Right lung (tissue), 10 donors: ENCODE measurements at places on chromosomes 6 and 20. TPM values are rescaled to one million over a fixed set of nuclear protein-coding genes. Genes with fewer than 3 reads are reported as not detected.

- no peak for DNase-seq
Observed at GRCh38 chr6:148457137-148457842, 114.7 kb downstream of the SASH1 start.

GRCh38 chr6:136989571-136990241, 55.1 kb downstream of the IL20RA start:
- peak; percentile 52 for DNase-seq

Gene MCHR2
- polyA plus RNA-seq: not detected

GRCh38 chr20:46261456-46262253, 46.6 kb downstream of the CDH22 start:
- no peak for DNase-seq

GRCh38 chr20:45969712-45970634, 2.0 kb downstream of the ZNF335 start:
- DNase-seq: no peak

DNA sequence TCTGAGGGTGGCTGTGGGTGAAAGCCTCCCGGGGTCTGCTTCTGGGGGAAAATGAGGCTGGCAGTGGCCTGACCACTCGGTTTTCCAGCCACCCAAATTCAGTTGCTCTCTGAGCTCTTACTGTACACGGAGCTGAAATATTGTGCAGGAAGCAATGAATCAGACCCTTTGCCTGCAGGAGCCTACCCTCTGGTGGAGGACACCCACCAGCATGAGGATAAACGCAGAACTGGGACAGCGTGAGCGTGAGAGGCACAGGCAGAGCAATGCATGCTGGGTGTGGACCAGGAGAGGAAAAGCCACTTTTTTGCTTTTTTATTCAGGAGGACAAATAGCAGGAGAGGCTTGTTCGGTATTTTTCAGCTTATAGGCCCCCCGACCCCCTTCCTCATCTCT, 298.0 kb downstream of the QKI start:
- DNase-seq: no peak

DNA sequence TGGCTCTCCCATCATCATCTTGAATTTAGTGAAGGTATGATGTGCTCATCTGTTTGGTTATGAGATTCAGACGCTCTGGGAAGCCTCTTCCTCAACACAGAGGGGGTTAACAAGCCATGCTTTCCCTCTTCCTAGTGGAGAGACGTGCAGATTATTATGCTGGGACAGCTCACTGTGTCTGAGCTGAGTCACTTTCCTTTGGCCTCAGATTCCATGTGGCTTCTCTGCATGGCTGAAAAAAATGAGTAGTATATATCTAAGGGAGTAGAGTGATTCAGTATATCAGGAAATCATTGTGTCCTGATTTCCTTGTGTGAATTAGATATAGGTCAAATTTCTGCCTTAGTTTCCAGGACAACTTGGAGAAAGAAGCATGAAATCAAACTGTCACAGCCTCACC, 52.6 kb downstream of the FIG4 start:
- DNase-seq: no peak

Gene TAF8
- 26.7 TPM for polyA plus RNA-seq

Gene TRIM40
- polyA plus RNA-seq: 0.12 TPM

DNA sequence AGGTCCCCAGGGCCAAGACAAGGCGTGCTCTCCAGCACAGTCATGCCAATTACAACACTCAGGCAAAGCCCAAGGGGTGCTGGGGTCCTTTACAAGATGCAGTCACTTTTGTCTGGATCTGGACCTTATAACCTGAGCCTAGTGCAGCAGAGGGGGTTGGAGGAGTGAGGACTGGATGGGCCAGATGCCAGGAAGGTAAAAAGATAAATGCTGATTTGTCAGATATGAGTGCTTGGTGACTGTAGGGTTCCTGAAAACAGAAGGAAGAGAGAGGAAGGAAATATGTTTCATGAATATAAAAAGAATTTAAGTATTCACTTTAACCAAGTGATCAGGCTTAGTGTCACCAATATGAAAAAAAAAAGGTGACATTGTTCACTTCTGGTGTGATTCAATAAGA, 43.4 kb upstream of the TFAP2A start:
- no peak for DNase-seq

- no peak for DNase-seq
Observed at GRCh38 chr20:44861531-44862006, 23.9 kb upstream of the YWHAB start.

Gene SAMD5
- 28.6 TPM for polyA plus RNA-seq

Gene SPTLC3
- 12.5 TPM for polyA plus RNA-seq

Gene CCM2L
- polyA plus RNA-seq: 12.6 TPM

GRCh38 chr6:14644381-14644780, 526.8 kb downstream of the CD83 start:
- no peak for DNase-seq

- no peak for DNase-seq
Observed at GRCh38 chr6:159053781-159054398, 9.1 kb upstream of the TAGAP start.

Gene WFDC5
- not detected for polyA plus RNA-seq

DNA sequence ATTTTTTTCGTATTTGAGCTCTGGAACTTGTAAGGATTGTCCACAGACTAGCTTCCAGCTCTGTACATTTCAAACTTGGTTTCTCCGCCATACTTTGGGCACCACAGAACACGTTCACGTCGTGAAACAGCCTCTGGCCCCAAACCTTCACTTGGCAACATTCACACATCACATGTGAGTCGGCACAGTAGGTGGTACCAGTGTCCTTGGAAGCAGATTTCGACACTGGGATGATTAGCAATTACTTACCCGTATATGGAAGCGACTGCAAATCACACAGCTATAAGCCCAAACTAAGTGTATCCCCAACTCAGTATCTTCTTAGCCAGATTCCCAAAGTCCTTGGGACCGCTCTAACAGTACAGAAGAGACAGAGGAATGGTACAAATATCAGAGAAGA, 60.2 kb downstream of the MAFB start:
- no peak for DNase-seq

DNA sequence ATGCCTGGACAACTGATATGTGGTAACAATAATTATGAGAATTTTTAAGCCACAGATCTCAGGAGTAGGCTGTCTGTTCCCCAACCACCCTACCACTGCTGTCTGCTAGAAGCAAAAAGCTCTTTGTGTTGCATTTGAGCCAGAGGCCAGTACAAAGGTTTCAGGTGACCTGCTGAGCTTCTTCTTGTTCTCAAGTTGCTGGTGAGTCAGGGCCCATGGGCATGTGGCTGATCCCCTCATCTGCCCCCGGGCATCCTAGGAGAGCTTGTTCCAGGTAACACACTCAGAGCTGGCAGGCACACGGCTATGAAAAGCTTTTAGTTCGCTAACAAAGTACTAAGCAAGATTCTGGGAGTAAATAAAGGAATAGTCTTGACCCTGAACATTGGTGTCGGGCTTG, 285.3 kb downstream of the CDC5L start:
- DNase-seq: no peak

DNA sequence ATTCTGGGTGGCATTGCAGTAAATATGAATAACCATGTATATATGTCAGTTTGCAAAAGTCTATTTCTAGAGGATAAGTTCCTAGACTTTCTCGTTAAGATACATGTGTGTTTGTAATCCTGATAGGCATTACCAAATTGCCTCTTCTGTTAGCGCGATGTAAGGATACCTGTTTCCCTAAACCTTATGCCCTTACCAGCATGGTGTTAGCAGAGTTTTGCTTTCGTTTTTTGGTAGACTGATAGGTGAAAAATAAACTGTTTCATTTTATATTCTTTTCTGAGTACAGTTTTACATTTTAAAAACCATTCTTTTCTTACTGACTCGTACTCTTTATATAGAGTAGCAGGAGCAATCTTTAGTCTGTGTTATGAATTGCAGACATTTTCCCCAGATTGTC, 32.3 kb downstream of the SNX9 start:
- DNase-seq: no peak

DNA sequence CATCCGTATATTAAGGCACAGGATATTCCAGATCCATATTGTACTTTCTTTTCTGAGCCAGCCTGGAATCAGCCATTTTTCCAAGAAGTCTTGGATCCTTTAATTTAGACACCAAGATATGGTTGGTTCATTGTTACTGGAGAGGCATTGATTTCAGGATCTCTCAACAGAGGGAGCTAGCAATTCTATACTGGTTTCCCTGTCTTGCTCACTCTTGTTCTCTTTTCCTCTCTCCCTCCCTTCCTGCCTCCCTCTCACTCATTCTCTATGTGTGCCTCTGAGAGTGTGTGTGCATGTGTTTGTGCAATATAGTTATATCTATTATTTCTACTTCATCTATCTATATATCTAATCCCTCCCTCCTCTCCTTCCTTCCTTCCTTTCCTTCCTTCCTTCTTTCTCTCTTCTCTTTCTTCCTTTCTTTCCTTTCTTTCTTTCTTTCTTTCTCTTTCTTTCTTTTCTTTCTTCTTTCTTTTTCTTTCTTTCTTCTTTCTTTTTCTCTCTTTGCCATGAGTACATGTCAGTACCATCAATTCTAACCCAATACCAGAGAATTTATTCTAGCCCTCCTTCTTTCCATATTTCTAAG, 299.1 kb downstream of the EPHA7 start:
- no peak for DNase-seq

DNA sequence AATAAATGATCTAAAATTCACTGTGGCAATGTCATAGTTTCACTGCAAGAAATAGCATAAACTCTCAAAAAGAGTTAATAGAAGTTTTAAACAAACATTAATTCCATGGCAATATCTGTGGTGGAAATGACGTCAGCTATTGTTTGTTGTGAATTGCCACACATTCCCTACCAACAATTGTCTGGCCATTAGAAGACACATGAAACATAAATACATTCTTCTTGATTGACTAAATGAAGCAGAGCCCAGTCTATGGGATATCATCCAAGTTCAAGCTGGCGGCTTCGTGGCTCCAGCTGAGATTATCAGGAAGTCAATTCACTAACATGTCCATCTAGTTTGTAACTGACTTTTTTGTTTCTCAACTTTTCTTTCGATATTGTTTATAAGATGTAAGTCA, 369.0 kb downstream of the ARHGAP18 start:
- no peak for DNase-seq

- no peak for DNase-seq
Observed at GRCh38 chr6:35128496-35128895, 12.6 kb downstream of the TCP11 start.

- no peak for DNase-seq
Observed at GRCh38 chr6:65450451-65450850, 256.6 kb downstream of the EYS start.

GRCh38 chr6:135853986-135854385, 2.5 kb downstream of the PDE7B start:
- DNase-seq: no peak

Gene RREB1
- 22.1 TPM for polyA plus RNA-seq

Gene OPRL1
- 2.4 TPM for polyA plus RNA-seq

DNA sequence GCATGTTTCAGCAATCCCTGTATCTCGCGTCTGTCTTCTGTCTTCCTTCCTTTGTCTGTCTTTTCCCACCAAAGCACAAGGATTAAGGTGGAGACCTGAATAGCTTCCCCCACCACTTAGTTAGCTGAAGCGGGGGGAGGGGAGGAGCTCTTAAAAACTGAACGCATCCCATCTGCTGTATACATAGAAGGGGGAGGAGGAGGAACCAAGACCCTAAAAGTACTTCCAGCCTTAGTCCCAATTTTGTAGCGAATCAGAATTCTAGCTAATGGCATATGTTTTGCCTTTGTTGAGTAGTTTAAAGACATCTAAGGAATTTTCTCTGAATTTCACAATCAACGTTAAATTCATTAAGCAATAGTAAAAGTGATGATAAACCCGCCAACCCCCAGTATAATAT, 47.9 kb downstream of the GNAS start:
- DNase-seq: no peak

GRCh38 chr20:37358366-37359150, 12.6 kb downstream of the SRC start:
- DNase-seq: no peak

DNA sequence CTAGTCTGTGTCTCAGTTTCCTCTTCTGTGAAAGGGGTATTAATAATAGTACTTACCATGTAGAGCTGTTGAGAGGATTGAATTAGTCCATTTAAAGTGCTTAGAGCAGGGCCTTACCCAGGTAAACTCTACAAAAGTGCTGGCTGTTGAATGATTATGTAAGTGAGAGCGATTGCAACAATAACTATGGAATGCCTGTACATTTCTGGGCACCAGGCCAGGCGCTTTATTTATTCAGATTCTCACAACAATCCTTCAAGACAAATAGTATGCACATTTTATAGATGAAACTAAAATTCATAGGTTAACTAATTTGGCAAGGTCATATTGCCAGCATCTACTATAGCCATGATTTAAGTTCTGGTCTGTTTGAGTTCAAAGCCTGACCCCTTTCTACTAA, 78.3 kb upstream of the MMS22L start:
- no peak for DNase-seq

Gene CCN6
- polyA plus RNA-seq: 0.40 TPM
